ENCODE measurements at places on chromosomes 12 and 14.

GRCh38 chr12:132563911-132564310 lies 46.5 kb downstream of the LRCOL1 start:
- DNase-seq = no peak

GRCh38 chr12:53219292-53219955 lies 12.4 kb upstream of the ITGB7 start:
- DNase-seq = peak; percentile 45

DNA sequence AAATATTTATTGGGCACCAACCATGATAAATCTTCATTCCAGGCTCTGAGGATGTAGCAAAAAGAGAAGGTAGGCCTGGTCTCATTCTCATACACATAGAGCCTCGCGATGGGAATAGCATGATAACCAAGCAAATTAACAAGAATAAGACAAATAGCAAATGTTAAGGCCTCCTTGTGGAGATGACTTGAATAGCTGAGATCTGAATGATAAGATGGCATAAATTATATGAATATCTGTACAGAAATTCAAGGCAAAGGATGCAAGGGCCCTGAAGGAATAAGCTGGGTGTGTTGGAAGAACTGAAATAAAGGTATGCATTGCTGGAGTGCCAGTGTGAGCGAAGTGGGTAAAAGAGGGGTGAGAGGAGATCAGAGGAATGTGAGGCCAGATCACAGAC lies 114.8 kb downstream of the ALX1 start:
- DNase-seq = no peak

- no peak for DNase-seq
Measured at GRCh38 chr12:108966378-108967151, 54.3 kb downstream of the SVOP start.

- peak; percentile 23 for DNase-seq
Measured at GRCh38 chr12:6647083-6647604, at the start of gene ACRBP. ACRBP (minus strand) TSS chr12:6647432; CDS start chr12:6647366, 66 bp downstream.

DNA sequence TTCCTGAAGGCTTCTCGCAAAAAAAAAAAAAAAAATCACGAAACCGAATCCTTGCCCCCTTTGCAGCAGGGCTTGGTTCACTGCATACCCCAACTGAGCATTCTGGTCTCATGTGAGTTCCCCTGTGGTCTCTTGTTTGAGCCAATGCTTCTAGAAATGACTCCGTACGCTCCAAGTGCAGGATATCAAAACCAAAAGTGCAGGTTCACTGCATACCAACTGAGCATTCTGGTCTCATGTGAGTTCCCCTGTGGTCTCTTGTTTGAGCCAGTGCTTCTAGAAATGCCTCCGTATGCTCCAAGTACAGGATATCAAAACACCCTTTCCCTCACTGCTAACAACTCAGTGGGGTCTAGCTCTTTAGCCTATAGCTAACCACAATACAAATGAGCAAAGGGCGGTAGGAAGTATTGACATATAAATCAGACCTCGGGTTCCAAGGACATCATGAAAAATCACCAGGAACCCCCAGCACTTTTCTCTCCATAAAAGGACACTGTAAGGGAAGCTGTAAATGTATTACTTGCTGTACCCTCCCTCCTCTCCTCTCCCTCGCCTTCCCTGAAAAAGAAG lies 206.3 kb upstream of the NOS1 start:
- DNase-seq = no peak

DNA sequence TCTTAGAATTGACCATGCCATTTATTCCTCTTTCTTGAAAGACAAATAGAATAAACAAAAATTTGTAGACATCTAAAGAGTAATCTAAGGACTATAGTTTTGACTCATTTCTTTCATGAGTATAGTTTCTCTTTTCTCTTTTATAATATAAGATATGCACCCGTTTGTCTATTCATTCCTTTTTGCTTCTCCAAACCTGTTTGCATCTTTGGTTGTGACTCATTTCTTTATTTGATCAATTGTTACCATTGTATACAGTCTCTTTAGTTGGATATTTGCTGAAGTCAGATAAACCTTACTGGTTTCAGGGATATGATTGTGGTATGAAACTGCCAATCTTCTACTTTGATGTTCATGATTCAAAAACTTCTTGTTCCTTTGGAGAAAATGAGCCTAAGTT lies 268.7 kb downstream of the FBXL14 start:
- DNase-seq = no peak

DNA sequence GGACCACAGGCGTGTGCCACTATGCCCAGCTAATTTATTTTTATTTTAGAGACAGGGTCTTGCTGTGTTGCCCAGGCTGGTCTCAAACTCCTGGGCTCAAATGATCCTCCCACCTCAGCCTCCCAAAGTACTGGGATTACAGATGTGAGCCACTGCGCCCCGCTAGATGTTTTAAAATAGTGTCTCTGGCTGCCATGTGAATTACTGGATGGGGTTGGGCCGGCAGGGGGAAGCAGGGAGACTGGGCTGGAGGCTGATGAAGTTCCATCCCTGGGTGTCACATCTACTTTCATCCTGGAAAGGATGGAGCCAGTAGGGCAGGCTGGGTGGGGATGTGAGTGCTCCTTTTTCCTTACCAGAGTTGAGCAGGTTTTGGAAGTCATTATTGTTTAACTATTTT lies 46.1 kb downstream of the DNAH10 start:
- no peak for DNase-seq
